ENCODE measurements at places on chromosomes 3 and 15.

DNA sequence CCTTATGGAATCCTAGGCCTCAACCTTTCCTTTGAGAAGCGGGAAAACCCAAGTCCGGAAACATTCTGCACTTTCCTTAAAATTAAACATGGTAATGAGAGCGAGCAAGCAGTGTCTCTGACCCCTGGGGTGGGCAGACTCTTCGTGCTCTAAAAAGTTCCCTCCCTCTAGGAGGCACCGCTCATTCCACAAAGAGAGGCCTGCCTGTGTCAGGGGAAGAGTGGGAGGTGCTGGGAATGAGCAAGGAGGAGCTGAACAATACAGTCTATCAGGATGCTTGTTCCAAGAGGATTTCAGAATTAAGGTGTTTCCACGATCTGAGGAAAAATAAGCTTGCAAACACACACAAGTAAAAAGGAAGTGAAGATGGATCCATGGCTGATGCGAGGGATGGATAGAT is 6.0 kb upstream of the RLBP1 start:
- H3K27me3 ChIP-seq, result peaks cover 34% of the 10 kb centered on the region
- H3K4me3 ChIP-seq, result no peak overlapping the region
- H3K27ac ChIP-seq, result no peak overlapping the region
- no peak for DNase-seq
- H3K36me3 ChIP-seq, result no peaks in the 10 kb centered on the region

GRCh38 chr3:51099794-51100535 is 285.1 kb upstream of the MANF start:
- no peaks in the 10 kb centered on the region for H3K36me3 ChIP-seq
- no peaks in the 10 kb centered on the region for H3K27me3 ChIP-seq
- H3K27ac ChIP-seq, result no peak overlapping the region
- no peak overlapping the region for H3K4me3 ChIP-seq
- DNase-seq, result peak; percentile 35

DNA sequence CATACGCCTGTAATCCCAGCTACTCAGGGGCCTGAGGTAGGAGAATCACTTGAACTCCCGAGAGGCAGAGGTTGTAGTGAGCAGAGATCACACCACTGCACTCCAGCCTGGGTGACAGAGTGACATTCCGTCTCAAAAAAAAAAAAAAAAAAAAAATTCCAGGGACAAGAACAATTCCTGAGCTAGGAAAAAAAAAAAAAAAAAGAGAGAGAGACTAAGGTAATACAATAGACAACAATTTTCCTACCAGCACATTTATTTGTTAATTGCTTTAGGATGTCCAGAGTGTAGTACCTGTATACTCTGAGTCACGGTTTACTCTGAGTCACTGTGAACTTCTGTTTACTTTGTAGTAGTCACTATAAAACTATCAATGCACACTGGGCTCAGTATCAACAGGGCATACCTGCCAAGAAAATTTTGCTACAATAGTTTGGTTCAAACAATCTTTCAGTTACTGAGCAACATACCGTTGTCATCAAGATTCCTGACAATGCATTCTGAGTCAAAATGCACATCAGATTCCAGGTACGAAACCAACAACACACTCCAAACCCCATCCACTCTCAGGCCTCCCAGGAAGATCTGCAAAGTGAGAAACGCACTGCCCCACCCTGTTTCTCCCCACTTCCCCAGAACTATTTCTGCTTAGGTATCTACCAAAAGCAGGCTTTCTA is 28.3 kb downstream of the IGF2BP2 start:
- no peak for DNase-seq
- peaks cover 9% of the 10 kb centered on the region for H3K4me1 ChIP-seq
- H3K27me3 ChIP-seq, result peaks cover 11% of the 10 kb centered on the region

- DNase-seq, result no peak
- H3K4me1 ChIP-seq, result no peaks in the 10 kb centered on the region
- H3K27me3 ChIP-seq, result peaks cover 4% of the 10 kb centered on the region
Observed at GRCh38 chr3:120608506-120608905, 12.4 kb downstream of the NDUFB4 start.

GRCh38 chr3:19994796-19995195 is 17.3 kb downstream of the PP2D1 start:
- no peaks in the 10 kb centered on the region for H3K4me1 ChIP-seq
- H3K4me3 ChIP-seq, result no peak overlapping the region
- H3K27ac ChIP-seq, result no peak overlapping the region

DNA sequence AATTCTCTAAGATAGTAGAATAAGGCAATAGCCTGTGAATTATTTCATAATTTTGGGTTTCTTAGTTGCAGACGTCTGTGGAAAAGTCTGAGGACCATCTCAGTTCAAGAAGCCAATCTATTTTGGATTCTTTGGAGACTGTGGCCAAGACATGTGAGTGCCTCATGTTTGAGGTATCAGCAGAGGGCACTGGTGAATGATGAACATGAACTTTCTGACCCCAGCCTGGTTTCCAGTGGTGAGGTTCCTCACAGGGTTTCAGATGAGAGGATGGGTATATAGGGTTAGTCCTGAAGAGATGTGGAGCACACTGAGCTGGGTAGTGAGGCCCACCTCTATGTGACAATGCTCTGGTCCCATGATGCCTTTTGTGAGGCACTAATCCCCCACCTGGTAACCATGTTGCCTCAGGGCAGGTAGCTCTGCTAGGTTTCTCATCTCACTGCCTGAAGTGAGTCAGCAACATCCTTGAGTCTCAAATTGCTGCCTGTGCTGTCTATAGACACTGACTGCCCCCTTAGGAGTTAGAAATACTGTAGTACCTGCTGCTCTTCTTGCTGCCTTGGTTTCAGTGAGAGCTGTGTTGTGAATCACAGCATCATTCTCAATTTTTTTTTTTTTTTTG is 32.3 kb downstream of the C3orf62 start:
- peaks cover 4% of the 10 kb centered on the region for H3K27me3 ChIP-seq
- DNase-seq, result no peak
- H3K27ac ChIP-seq, result no peak overlapping the region
- H3K36me3 ChIP-seq, result no peaks in the 10 kb centered on the region
- H3K4me3 ChIP-seq, result no peak overlapping the region
- no peaks in the 10 kb centered on the region for H3K4me1 ChIP-seq

DNA sequence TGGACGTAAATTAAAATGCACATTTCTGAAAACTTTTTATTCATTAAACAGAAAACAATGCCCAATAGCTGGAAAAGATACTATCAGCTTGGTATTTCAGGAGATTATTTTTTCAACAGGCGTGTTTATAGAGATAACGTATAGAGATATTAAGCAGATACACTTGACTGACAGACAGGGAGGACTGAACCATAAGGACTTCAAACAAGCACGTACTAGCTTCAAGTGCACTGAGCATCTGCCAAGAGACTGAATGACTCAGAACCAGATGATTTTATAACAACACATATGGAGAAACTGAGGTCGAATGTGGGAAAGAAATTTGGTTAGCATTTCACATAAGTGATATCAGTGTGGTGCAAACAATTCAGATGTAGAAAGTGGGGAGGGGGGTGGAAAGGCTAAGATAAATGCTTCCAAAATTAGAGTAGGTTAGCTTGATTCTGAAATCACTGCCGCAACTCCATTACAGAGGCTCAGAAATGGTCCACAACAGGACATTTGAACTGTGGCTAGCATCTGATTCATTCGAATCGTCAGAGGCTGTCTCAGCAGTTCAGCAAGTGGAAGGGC is 103.5 kb downstream of the SEMA6D start:
- no peak overlapping the region for H3K4me3 ChIP-seq
- DNase-seq, result no peak
- H3K27me3 ChIP-seq, result no peaks in the 10 kb centered on the region

DNA sequence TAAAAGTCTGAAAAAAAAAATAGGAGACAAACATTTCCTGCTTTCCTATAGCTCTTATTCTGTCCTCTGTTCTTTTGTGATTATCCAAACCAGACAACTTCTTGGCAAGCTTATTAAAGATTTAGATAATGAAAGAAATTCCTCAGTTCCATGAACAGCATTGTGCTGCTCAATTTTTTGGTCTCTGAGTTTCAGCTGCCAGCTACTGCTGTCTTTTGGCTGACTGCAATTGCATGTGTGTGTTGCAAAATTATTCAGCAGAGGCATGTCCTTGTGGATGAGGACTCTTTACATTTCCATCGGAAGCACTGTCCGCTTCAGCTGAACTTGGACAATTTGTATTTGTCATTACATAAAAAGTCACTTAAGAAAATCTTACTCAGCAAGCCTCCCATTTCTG is 397.3 kb upstream of the RASGRP1 start:
- no peak overlapping the region for H3K4me3 ChIP-seq
- no peak overlapping the region for H3K27ac ChIP-seq
- H3K36me3 ChIP-seq, result no peaks in the 10 kb centered on the region
- DNase-seq, result no peak

DNA sequence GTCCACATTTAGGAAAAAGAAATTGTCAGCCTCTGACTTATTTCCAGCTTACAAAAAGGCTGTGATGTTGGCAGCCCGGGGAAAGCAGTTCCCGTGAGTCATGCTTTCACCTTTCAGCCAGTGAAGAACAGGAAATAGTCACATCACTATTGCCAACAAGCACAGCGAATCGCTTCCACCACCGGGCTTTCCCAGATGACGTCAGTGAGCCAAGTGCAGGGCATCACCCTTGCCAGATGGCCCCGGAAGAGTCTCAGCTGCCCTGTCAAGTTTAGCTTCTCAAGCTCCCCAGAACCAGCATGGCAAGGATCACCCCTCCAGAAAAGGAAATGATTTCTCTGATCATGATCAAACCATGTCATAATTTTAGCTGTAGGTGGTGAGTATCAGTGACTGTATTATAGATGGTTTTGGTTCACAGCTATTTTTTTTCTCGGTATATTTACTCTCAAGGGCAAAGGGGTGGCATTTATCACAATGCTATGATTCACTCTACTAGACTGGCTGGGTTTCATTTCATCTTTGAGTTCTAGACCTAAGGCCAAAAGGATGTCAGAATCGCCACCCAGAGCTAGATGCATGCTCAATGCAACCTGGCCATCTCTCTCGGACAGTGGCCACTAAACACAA is 32.9 kb downstream of the B3GNT5 start:
- H3K27ac ChIP-seq, result peak overlapping the region; percentile 84
- no peaks in the 10 kb centered on the region for H3K27me3 ChIP-seq
- no peaks in the 10 kb centered on the region for H3K36me3 ChIP-seq
- peak; percentile 92 for DNase-seq
- H3K4me3 ChIP-seq, result peak overlapping the region; percentile 39

DNA sequence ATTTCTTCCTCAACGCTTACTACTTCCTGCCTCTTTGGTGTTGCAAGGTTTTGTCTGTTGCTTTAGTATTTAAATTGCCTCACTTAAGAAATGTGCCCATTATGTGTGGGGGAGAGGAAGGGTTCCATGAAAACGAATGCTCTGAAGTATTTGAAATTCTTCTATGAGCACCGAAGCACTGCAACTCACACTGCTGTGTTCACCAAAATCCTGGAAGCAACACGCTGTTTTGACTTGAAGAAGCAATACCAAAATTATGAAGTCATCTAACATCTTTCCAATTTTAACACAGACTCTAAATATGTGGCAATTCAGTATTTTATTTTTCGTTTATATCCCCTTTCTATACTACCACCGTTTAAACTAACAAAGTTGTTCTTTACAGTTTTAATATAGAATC is 101.5 kb downstream of the RBMS3 start:
- H3K4me3 ChIP-seq, result no peak overlapping the region
- no peak overlapping the region for H3K27ac ChIP-seq
- no peak for DNase-seq
- H3K4me1 ChIP-seq, result no peaks in the 10 kb centered on the region

DNA sequence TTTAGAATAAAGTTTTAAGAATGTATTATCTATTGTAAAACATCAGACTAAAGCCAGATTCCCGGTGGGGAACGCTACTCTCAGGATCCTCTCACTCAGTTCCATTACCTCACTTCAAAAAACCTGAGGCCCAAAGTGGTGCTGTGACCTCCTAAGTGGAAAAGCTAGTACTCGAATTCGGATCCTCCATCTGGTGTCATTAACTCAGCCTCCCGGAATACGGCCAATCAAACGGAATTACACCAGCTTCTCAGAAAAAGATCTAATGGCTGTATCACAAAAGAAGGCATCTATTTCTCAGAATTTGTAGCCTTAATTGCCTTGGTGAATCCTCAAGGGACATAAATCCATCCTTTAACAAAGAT is 627 bp downstream of the ACAD11 start:
- H3K27me3 ChIP-seq, result no peaks in the 10 kb centered on the region
- peaks cover 4% of the 10 kb centered on the region for H3K36me3 ChIP-seq
- DNase-seq, result no peak
- peaks cover 37% of the 10 kb centered on the region for H3K4me1 ChIP-seq
- H3K27ac ChIP-seq, result peak overlapping the region; percentile 95
- H3K4me3 ChIP-seq, result peak overlapping the region; percentile 95

Measured in activated naive CD4-positive, alpha-beta T cell treated with anti-CD3 and anti-CD28 coated beads, Interleukin-2, amount 10 ng/mL, durations not matched to agents 7 days and 5 days (primary cell).